Activated naive CD4-positive, alpha-beta T cell treated with anti-CD3 and anti-CD28 coated beads, Interleukin-2, amount 50 U/mL, for 72 hours (primary cell): ENCODE measurements at places on chromosomes 5 and 9. TPM values are rescaled to one million over a fixed set of nuclear protein-coding genes. Genes with fewer than 3 reads are reported as not detected.

The PDCD1LG2 gene
- 0.19 TPM for total RNA-seq

The CCL27 gene
- total RNA-seq, result 0.64 TPM

DNA sequence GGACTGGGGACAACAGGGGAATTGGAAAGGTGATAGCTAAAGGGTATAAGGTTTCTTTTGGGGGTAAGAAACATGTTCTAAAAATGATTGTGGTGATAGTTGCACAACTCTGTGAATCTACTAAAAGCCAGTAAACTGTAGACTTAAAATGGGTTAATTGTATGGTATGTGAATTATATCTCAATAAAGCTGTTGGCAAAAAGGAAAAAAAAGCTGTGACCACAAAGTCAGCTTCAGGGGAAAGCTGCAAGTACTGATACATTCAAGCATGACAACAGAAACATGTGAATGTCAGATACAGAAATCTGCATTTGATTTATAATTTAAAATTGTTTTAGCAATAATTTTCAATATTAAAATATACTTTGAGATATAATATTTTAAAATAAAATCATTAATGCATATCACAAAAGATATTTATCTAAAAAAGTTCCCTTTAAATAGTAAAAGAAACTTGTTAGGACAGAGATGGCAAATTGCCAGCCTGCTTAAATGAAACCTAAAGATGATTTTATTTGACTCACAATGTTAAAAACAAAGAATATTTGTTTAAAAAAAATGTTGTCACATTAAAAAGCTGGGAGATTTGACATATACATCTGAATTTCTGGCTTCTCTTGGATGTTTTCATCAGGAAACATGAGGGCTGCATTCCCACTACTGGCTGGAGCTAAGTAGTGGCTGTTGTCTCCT, 66.0 kb downstream of the TBCA start:
- no peak for DNase-seq

GRCh38 chr5:173015598-173016455, 32.3 kb downstream of the ATP6V0E1 start:
- DNase-seq, result no peak

The PCDHA5 gene
- total RNA-seq, result not detected

The C5orf52 gene
- total RNA-seq, result not detected

The HMMR gene
- 76.9 TPM for total RNA-seq

DNA sequence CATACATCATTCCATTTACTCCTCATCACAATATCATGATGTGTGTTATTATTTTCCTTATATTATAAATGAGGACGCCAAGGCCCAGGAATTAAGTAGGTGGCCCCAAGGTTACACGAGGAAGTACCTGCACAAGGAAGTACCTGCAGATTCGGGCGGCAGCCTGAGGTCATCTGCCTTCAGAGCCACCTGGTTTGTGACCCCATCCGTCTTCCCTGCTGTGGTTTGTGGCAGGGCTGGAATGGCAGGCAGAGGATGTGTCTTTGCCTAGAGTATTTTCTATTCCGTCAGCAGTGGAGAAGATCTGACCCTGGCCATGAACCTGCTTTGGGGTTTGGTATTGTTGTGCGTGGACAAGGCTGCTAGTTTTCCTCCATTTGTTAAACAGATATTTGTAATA, 59.7 kb downstream of the PDZD2 start:
- DNase-seq, result no peak

- no peak for DNase-seq
Observed at GRCh38 chr9:88193766-88194165, 55.5 kb upstream of the SPATA31C2 start.

GRCh38 chr9:134165357-134166315, 1.3 kb upstream of the RNU6ATAC start:
- DNase-seq, result peak; percentile 67

DNA sequence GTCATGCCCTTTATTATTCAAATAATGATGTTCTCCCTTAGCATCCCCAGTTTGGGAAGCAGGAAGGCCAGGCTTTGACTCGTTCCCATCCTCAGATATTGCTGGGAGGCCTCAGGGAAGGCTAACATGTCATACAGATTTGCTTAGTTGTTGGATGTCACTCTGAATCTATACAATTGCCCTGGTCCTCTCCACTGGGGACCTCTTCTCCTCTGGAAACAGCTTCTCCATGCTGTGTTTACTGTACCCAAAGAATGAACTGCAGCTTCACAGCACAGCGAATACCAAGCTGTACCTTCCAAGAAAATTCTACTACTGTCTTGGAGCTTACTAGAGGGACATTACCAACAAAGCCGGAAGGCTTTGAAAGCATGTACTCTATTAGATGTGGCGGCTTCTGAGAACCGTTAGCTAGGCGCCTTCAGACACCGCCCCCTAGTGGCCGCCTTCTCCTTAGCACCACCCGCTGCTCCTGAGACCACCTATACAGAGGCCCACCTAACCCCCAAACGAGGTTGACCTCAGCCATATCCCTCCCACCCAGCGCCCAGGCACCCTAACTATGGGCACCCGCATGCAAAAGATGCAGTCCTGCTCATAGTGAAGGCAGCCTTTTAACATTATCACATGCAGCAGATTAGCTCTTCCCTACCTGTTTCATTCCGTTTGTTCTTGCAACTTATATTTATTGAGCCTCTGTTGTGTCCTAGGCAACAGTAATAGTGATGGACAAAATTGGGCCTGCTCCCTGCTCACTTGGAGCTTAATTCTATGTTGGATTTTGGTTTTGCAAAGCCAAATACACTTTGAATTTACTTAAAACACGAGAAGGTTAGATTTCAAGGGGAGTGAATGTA, 34.9 kb upstream of the FOXI1 start:
- no peak for DNase-seq

The SHOC1 gene
- not detected for total RNA-seq

DNA sequence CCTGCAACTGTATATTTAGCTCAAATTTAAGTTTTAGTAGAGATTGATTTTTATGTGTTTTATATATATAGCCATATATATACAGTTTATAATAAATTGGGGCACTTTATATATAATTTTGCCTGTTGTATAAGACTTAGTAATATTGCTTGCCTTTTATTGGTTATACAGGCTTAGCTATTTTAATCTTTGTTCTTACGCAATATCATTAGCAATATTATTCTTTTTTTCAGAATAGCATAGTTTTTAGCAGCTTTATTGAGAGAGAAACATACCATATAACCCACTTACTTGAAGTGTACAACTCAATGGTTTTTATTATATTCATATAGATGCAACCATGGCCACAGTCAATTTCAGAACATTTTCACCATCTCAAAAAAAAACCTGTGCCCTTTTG, 28.0 kb downstream of the CDO1 start:
- DNase-seq, result no peak

The PCDHGB1 gene
- total RNA-seq, result not detected

DNA sequence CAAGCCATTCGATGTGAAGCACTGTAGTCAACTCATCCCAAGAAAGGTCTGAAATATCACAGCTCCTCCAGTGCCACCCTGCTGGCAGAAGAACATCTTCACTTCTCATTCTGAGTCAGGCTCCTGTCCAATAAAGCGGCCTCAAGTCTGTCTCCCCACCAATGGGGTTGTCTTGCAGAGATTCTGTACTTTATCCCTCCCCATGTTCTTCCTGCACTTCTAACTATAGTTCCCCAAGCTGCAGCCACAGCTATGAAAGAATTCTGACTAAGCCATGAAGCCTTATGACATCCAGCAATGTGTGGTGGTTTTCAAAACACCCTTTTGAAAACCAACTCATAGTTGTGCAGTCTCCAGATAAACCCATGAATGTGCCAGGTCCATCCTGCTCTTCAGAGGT, 6.8 kb downstream of the MACROH2A1 start:
- DNase-seq, result no peak

DNA sequence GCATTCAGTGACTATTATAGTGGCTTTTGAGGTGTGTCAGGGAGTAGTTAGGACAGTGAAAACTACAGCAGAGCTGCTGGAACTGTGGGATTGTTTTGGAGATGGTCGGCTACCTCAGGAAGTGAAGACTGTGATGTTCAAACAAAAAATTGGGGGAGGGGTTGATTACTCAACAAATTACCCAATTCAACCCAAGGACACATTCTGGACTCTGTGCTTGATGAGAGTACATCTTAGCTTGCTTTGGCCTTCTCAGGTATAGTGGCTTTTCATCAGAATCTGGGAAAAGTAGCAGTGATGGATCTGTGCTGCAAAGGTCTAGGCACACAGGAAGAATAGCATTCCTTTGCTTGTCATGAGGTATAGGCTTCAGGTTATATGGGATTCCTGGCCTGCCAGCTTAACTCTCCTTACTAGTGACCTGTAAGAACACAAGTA, 47.0 kb downstream of the SLC44A1 start:
- DNase-seq, result no peak

- DNase-seq, result no peak
Observed at GRCh38 chr5:124823380-124823779, 76.9 kb upstream of the ZNF608 start.

The SHC3 gene
- 0.02 TPM for total RNA-seq

GRCh38 chr5:126354012-126354857, 69.0 kb upstream of the GRAMD2B start:
- DNase-seq, result no peak

- no peak for DNase-seq
Observed at GRCh38 chr5:166992874-166993722, 1298.3 kb upstream of the WWC1 start.

DNA sequence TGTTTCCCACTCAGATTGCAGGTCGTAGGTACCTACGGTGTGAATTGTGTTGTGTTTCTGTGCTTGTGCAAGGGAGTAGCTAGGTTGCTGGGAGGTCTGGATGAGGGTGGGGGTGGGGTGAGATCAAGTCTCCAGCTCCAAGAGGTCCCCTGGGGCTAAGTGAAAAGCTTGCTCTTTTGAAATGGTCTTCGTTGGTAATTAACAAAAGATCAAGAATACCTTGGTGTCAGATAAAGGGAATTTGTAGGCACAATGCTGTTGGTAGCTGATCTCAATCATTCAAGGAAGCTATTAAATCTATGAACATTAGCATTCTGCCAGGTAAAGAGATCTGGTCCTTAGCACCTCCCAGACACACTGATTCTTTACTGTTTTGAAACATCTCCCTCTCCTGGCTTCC, 928 bp upstream of the PCDHGC4 start:
- DNase-seq, result no peak
